ENCODE measurements at places on chromosomes 2 and 18. TPM values are rescaled to one million over a fixed set of nuclear protein-coding genes. Genes with fewer than 3 reads are reported as not detected.

DNA sequence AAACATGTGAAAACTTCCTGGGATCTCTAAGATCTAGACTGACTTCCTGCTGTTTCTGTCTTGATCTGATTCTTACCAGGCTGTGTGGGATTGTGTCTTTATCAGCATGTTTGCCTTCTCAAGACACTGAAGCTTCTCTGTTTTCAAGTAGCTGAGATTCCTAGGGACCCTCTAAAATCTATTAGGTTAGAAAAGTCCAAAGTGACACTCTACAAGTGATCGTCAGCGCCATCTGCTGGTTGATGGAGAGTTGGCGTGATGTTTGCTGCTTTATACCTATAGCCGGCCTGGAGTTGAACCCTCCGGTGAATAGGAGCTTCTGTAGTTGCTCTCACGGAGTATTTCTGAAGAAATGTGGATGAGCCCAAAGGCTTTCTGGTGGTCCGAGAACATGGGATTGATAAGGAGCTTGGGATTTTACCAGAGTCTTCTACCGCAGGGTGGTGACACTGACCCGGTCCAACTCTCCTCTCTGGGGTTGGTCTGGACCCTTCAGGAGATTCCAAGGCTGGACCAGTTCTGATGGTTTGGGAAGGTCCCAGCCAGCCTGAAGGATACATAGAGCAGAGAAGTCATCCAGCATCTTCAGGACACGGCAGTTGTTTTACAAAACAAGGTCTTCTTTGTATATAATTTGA, 96.0 kb upstream of the TTC39C start:
- DNase-seq = peak; percentile 71

GRCh38 chr2:229268626-229269025, 2.5 kb downstream of the PID1 start:
- DNase-seq = no peak

DNA sequence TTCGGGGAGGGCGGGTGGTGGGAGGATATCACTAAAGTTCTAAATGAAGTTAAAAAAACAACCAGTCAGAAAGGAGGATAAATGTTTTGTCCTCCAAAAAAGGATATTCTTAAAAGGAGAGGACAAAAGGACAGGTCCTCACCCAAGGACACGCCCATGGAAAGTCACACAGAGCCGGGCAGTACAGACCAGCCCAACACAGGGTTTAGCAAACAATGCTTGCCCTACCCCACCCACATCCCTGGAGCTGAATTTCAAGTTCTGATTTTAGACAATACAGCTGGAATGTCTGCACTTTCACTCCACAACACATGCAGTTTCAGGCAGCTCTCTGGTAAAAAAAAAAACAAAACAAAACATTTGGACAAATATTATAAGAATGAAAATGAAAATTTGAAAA, 67.9 kb downstream of the SLC9A4 start:
- DNase-seq = no peak

- no peak for DNase-seq
These were observed 7.6 kb downstream of the RTTN start for GRCh38 chr18:70197844-70198243.

GRCh38 chr18:42437646-42438045, 482.6 kb downstream of the PIK3C3 start:
- DNase-seq = no peak

GRCh38 chr2:39609917-39610316, 55.8 kb upstream of the TMEM178A start:
- no peak for DNase-seq

DNA sequence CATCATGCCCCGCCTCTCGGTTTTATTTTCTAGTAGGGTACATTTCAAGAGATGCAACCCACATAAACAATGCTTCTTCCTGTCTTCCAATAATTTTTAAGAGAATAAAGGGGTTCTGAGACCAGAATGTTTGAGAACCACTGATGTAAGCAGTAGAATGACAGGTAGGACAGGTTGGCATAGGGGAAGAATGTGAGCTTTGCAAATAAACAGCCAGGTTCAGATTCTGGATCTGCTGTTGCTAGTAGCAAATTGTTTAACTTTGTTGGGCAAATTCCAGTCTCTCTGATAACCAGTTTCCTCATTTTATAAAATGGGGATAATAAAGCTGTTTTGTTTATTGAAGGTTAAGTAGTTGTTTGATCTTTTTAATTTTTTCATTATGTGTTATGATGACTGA, 32.8 kb downstream of the SOCS6 start:
- DNase-seq = no peak

GRCh38 chr18:73790587-73790986, 357.0 kb downstream of the FBXO15 start:
- no peak for DNase-seq

DNA sequence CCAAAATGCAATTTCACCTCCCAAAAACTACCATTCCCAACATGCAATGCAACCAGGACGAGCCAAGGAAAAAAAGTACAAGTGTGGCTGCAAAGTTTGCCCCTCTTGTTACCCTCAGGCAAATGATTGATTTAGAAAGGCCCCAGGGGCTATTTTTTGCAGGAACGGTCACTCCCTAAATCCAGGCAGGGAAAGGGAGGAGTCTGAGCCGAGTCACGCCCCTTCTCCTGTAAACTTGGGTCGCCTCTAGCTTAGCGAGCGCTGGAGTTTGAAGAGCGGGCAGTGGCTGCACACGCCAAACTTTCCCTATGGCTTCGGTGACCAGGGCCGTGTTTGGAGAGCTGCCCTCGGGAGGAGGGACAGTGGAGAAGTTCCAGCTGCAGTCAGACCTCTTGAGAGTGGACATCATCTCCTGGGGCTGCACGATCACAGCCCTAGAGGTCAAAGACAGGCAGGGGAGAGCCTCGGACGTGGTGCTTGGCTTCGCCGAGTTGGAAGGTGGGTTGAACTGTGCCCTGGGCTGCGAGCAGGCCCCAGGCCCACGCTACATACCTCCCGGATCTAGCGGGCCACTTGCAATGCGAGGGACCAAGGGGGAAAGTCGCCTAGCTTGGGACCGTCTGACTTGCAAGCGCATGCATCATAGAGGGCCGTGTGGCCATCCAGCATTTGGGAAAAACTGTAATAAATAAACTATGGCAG, at the start of gene GALM:
Gene GALM (plus strand): TSS at position 261 of the 702 bp plus-strand sequence. CDS start 48 bp downstream, at position 309.
- peak; percentile 65 for DNase-seq

The UPP2 gene
- total RNA-seq = not detected

The MRPL33 gene
- 68.9 TPM for total RNA-seq

The GPR155 gene
- total RNA-seq = 9.4 TPM

The TMEM178A gene
- total RNA-seq = 0.16 TPM

The ASB18 gene
- not detected for total RNA-seq

The MAP3K19 gene
- total RNA-seq = not detected
